ENCODE measurements at places on chromosomes 13 and 19. TPM values are rescaled to one million over a fixed set of nuclear protein-coding genes. Genes with fewer than 3 reads are reported as not detected.

GSX1 gene
- not detected for total RNA-seq

ZNF835 gene
- total RNA-seq: under 0.01 TPM

ZNF468 gene
- 132 TPM for total RNA-seq

IFNL1 gene
- not detected for total RNA-seq

CEACAM6 gene
- 41.6 TPM for total RNA-seq

ZNF223 gene
- total RNA-seq: 5.8 TPM

TJP3 gene
- 5.0 TPM for total RNA-seq

DNA sequence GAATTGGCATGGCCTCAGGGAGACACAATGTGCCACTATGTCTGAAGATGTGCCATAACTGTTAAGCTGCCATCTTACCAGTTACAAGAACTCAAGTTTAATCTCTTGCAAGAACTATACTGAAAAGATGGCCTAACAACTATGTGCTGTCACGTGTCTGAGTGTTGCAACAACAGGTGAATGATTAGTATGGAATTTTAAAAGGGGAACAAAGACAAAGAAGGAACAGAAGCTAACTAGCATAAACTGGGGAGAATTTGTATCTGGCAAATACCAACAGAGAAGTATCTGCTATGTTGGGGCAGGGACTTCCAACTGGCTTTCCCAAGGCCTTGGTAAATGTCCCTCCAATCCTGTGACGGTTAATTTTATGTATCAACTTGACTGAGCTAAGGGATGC is 11.5 kb upstream of the ACOD1 start:
- peak; percentile 63 for DNase-seq

- DNase-seq: peak; percentile 57
These were observed 5.2 kb downstream of the DKKL1 start for GRCh38 chr19:49368711-49369358.

GRCh38 chr19:15296841-15297415 is 35.4 kb downstream of the BRD4 start:
- no peak for DNase-seq

DNA sequence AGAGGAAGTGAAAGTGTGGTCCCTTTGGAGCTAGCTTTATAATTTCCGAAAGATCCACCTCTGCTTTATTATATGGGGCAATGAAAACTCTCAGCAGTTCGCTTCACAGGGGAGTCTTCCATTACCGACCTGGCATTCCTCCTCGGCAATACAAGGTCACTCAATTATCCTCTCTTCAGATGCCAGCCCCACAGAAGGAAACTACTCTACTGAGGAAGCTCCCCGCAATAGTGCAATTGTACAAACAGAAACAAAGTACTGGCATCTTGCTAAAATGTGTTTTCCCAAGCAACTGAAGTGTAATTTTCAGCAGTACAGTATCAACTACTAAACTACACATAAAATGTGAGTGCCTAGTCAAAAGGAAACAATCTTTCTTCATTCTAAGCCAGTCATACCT is 702.0 kb downstream of the PCDH9 start:
- no peak for DNase-seq

DNA sequence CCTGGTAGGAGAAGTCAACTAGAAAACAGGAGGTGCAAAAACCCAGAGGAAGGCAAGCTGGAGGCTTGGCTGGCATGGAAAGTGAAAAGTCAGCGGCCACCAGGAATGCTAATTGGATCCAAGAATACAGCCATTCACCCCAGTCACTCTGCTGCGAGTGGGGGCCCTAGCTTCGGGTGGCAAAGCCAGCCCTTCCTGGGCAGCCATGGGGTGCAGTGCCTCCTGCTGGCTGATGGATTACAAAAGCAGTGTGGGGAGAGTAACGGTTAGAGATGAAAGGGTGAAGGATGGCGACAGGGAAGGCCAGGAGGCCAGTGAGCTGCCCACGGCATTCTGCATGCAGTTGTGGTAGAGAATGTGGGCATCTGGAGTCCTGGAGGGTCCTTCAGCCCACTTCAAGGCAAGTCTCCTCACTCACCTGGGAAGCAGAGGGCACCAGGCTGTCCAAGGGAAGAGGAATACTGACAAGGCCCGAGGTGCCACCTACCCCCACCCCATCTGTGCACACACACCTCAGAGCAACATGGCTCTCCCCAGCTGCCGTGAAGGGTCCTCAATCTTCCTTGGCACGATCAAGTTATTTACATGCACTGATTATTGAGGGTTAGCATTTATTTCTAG is 20.3 kb upstream of the EPHX3 start:
- DNase-seq: no peak

- DNase-seq: peak; percentile 33
These were observed 962.3 kb downstream of the EFNB2 start for GRCh38 chr13:105573136-105573535.

DNA sequence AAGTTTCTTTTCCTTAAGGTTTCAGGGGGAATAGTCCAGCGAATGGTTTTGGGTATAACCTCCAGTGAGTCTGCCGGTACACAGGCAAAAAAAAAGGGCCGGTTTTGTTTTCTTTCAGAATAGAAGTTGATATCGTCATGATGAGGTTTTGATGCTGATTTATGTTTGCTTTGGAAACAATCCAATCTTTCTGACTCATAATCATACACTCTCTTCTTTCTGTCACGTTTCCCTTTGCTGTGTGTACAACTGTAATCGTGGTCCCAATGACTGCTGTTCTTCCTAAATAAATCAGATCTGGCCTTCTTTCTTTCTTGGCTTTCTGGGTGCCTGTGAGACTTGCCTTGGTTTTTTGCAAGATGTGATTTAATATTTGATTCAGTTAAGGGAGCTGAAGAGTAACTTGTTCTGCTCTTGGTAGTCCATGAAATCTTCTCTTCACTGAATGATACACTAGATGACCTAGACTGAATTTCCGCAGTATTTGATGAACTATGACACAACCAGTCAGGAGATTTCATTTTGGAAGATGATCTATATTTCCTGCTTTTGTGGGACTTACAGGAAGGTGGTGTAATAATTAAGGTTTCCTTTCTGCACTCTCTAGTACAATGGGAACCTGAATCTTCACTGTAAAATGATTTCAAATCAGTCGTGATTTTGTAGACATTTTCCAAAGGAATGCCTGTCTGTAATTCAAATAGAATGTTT is 34.9 kb upstream of the METTL21C start:
- peak; percentile 94 for DNase-seq

DNA sequence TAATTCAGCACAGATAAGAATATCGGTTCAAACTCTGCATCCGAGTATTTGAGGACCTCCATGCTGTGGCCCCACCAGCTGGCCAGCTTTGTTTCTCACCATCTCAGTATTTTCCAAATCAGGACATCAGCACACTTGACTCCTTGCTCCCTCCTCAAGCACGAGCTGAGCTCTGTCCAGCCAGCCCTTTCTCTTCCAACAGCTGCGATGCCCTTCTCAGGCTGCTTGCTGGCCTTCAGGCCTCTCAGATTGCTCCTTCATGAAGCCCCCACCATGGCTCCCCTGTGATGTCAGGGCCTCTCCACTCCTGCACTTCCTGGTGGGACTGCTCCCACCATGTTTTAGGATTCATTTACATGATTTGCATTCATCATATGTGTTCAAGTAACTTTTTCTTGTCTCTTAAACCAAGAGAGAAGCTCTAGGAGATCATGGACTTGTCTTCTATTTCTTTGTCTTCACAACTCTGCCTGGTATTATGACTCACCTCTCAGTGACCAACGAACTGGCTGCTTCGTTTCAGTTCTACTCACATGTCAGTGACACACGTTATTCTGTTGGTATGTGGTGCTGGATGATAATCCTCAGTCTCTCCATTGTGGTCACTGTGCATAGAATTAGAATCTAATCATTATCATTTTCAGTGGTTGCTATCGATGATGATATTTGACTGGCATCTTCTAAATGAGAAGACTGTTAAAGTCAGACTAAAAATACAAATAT is 471.7 kb downstream of the EFNB2 start:
- DNase-seq: peak; percentile 66

GRCh38 chr19:36963280-36963679 is 47.1 kb downstream of the ZNF568 start:
- DNase-seq: no peak

- no peak for DNase-seq
These were observed 3.5 kb upstream of the HOOK2 start for GRCh38 chr19:12778905-12779161.

- no peak for DNase-seq
These were observed 22.3 kb downstream of the SACS start for GRCh38 chr13:23411220-23411619.

- no peak for DNase-seq
These were observed 474 bp upstream of the FAM174C start for GRCh38 chr19:1274852-1275259.

DNA sequence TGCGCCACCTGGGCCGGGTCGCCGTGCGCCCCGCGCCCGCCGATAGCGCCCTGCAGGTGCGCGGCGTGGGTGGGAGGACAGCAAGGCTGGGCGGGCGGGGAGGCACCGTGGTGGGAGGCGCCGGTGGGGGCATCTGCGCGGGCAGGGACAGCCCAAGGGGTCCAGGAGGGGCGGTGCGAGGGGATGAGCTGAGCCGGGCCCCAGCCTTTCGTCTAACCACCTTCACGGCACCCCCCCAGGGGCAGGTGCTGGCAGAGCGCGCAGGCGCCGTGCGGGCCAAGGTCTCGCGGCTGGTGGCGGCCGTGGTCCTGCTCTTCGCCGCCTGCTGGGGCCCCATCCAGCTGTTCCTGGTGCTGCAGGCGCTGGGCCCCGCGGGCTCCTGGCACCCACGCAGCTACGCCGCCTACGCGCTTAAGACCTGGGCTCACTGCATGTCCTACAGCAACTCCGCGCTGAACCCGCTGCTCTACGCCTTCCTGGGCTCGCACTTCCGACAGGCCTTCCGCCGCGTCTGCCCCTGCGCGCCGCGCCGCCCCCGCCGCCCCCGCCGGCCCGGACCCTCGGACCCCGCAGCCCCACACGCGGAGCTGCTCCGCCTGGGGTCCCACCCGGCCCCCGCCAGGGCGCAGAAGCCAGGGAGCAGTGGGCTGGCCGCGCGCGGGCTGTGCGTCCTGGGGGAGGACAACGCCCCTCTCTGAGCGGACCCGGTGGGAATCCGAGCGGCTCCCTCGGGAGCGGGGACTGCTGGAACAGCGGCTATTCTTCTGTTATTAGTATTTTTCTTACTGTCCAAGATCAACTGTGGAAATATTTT is 3.1 kb downstream of the KISS1R start:
- DNase-seq: no peak

DNA sequence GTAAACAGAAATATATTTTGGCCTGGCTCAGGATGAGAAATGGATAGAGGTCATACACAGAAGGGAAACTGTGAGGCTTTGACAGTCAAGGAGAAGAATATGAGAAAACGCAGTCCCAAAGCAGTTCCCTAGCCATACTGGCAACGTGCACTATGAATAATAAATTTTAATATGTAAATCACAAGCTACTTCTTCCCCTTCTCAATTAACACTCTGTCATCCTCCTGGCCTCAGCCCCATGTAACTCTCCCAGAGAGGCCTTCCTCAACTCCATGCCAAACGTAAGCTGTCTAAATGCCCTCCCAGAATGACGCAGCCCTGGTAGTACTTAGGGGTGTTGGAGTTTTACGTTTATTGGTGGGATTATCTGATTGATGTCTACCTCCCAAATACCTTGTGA is 732.6 kb downstream of the LIG4 start:
- DNase-seq: no peak

- peak; percentile 53 for DNase-seq
These were observed 6.8 kb downstream of the ELL start for GRCh38 chr19:18514800-18515682.

DNA sequence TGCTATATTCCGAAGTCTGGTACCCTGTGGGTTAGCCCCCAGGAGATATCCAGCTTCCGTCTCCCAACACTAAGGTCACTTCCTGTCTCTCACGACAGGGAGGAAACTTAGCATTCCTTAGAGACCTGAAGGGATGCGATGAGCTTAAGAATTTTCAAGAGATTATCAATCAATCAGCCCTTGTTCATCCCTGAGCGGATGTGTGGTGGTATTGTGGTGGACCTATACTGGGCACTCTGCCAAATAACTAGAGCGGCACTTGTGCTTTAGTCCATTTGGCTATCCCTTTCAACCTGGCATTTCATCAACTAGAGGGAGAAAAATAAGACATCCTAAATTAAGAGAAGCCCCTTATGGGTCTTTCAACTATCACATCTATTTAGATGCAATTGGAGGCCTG is 30.9 kb upstream of the ZNF562 start:
- DNase-seq: no peak

- DNase-seq: no peak
These were observed 66.9 kb upstream of the POSTN start for GRCh38 chr13:37665420-37665819.

GRCh38 chr13:72390909-72391308 is 336.5 kb downstream of the MZT1 start:
- DNase-seq: peak; percentile 97

GRCh38 chr13:105193026-105193425 is 1342.4 kb downstream of the EFNB2 start:
- no peak for DNase-seq

GRCh38 chr13:46858163-46858562 is 38.7 kb downstream of the HTR2A start:
- DNase-seq: no peak

GRCh38 chr13:101317986-101318523 is 98.3 kb downstream of the NALCN start:
- no peak for DNase-seq

All from bronchial epithelial cell (primary cell).